CD4-positive, alpha-beta T cell treated with Interleukin-4 for 1 hour (primary cell): ENCODE measurements at places on chromosomes 12 and 14.

GRCh38 chr12:28248555-28249145 lies 58.4 kb downstream of the CCDC91 start:
- no peak for DNase-seq

- no peak for DNase-seq
Observed at GRCh38 chr12:2268471-2269286, 215.9 kb downstream of the CACNA1C start.

DNA sequence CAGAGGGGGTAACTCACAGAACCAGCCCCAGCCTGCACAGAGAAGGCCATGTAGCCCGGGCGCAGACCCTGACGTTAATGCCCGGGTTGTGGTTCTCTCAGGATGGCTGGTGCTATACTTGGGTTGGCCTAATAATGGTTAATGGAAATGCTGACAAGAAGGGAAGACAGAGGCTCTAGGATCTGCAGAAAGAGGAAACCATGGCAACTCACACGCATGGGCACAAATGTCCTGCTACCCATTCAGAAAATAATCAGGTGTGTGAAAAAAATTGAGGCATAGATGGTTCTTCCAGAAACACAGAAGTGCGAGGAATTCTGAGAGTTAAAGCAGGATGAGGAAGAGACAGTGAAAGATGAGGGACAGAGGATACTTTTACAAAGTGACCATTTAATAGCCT lies 33.8 kb downstream of the APPL2 start:
- no peak for DNase-seq

DNA sequence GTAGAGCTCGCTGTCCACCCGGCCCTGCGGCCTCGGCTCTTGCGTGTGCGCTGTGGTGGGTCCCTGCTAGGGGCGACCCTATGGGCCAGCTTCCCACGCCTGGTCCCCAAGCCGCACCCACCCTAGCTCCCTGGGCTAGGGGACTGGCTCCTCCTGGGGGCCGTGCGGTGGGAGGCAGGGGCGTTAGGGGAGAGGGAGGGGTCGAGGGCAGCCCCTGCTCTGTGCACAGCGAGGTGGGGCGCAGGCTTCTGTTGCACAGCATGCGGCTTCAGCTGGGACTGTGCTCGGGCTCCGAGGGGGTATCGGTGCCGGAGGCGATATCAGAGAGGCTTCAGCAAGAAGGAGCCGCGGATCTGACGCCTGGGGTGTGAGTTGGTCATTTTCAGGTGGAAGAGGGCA lies 86.1 kb downstream of the ALG10 start:
- no peak for DNase-seq

GRCh38 chr12:77924703-77925102 lies 94.0 kb downstream of the NAV3 start:
- DNase-seq: no peak

GRCh38 chr14:25430808-25431207 lies 380.9 kb upstream of the STXBP6 start:
- no peak for DNase-seq

DNA sequence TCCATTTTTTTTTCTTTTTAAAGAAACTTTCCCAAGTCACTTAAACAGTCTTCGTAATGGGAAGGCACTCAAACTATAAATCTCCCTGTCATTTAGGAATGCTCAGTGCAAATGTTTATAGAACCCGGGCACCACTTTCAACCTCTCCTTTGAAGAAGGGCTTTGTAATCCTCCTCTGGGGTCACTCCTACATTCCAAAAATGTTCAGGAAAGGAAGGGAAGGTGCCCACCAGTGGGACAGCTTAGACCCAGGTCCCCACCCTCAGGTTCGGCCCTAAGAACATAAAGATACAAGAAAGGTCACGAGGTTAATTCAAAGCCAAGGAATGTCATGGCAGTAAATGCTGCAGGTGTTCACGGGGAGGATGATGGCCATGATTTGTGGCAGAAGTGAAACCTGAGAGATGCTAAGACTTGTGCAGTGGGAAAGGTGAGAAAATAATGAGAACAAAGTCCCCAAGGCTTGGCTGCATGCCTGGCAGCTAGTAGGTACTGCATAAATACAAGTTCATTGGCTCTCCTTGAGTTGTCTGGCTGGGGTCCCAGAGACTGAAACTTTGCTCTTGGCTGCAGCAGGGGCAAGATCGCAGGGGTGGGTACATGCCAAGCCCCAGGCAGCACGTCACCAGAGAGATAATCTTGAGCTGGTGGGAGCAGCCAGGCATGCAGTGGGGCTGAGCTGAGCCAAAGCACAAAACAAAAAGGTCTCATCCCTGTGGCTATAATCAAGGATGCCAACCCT lies 21.1 kb downstream of the KRT18 start:
- no peak for DNase-seq

DNA sequence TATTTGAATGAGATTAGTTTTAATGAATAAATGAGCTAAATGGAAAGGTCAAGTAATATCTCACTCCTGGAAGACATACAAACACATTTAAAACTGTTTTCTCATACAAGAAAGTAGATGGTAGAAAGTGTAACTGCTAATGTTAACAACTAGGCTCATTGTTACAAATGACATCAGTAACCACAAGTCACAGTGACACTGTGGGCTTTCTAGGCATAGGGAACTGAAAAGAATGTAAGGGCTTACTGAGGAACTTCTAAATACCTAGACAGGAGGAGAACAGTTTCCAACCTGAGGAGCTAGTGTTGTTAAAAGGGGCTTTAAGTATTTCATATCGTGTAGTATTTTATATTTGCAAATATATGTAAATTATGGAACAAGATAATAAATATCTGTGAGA lies 17.5 kb upstream of the ERGIC2 start:
- no peak for DNase-seq

DNA sequence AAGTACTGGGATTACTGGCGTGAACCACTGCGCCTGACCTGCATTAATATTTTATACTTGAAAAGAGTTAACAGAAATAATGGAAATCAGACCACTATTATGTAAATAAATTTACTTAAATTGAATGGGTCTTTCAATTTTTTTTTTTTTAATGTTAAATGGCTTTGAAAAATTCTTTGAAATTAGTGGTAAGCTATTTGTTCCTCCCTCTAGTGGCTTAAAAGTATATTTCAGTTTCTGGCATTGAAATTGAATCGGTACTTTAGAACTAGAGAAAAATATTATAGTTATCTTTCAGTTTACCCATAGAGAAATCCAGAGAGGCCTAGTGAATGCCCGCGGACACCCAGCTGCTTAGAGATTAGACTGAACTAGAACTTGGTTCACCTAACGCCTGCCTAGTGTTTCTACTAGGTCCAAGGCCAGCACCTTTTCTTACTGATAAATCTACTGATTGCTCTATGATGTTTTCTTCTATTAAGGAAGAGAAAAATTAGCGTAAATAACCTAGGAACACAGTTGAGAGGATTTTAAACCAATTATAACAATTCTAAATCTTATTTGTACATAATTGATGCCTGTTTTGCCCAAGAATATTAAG lies 106.5 kb downstream of the EML1 start:
- DNase-seq: no peak

GRCh38 chr14:60508707-60509437 lies at the start of gene SIX6:
TSS of gene SIX6 (plus strand) at chr14:60509146. CDS start at chr14:60509399, 253 bp downstream.
- no peak for DNase-seq

DNA sequence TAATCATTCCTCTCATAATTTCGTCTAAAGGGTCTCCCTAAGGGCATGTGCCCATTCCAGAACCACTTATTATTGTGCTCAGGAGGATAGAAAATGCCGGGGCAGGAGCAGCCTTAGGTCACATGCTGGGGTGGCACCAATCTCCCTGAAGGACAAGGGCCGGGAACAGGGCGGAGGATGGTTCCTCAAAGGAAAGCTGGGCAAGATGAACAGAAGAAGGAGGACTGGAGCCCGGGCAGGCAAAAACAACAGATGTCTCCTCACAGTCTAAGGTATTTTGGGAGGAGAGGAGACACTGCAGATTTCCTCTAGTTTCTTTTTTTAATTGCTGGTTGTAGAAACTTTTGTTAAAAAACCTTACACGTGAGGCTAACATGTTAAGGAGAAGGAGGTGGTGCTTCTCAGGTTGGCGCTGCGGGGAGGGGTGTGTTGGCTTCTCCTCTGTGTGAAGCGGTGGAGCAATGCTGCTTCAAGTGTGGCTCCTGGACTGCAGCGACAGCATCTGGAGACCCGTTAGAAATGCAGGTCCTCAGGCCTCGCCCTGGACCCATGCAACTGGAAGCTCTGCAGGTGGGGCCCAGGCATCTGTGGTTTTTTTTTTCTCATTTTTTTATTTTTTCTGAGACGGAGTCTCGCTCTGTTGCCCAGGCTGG lies 164.8 kb downstream of the AACS start:
- DNase-seq: no peak

GRCh38 chr12:105576261-105576660 lies 245.8 kb downstream of the C12orf75 start:
- no peak for DNase-seq

- no peak for DNase-seq
Observed at GRCh38 chr14:92924247-92924646, 1.3 kb downstream of the CHGA start.

GRCh38 chr12:25615119-25615518 lies 62.0 kb upstream of the LMNTD1 start:
- no peak for DNase-seq

- no peak for DNase-seq
Observed at GRCh38 chr12:62472472-62472871, 5.8 kb downstream of the MON2 start.

DNA sequence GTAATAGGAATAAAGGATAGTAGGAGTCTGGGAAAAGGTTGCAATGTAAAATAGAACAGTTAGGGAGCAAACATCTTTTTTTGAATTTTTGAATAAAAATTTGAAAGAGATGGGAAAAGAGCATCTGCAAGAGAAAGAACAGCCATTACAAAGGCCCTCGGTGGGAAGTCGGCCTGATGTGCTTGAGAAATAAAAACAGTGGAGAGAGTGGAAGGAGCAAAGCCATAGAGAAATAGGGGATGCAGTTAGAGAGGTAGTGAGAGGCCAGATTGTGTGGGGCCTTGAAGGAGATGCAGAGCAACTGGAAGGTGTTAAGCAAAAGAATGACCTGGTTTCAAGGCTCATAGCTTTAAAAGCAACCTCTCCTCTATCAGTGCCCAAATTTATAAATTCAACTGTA lies 409.8 kb downstream of the RERGL start:
- no peak for DNase-seq

DNA sequence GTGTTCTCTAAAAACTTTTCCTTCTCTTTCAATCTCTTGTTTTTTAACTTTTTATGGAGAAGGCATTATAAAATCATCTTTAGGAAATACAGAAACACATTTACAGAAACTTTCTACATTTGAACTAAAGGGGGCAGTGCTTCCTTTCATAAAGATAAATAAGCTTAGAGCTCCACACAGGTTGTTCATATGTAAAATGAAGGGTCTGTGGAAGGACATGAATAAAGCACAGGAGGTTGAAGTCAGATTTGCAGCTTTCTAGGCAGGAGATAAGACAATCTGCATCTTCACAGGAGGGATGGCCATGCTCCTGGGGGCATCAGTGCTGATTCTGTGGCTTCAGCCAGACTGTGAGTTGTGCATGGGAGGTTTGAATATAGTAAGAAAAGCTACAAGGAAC lies 426.0 kb downstream of the DAD1 start:
- DNase-seq: no peak

GRCh38 chr12:105998561-105998960 lies 140.2 kb downstream of the NUAK1 start:
- DNase-seq: no peak

- no peak for DNase-seq
Observed at GRCh38 chr14:23645812-23646647, 9.9 kb downstream of the DHRS2 start.

DNA sequence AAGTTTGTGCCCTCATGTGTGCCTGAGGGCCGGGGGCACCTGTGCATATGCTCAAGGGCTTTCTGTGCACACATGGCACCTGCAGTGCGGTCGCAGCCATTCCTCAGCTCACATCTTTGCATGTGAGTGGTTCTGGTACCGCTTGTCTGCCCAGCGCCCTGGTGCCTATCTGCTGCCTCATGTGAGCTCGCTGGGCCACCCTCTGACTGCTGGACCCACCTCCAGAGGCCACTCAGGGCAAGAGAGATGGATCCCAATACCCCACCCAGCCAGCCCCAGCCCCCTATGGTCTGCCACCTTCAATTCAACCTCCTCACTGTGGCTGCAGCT lies 5.4 kb upstream of the AMN start:
- DNase-seq: peak; percentile 41

- DNase-seq: no peak
Observed at GRCh38 chr14:77989441-77989991, 180.7 kb upstream of the NRXN3 start.

DNA sequence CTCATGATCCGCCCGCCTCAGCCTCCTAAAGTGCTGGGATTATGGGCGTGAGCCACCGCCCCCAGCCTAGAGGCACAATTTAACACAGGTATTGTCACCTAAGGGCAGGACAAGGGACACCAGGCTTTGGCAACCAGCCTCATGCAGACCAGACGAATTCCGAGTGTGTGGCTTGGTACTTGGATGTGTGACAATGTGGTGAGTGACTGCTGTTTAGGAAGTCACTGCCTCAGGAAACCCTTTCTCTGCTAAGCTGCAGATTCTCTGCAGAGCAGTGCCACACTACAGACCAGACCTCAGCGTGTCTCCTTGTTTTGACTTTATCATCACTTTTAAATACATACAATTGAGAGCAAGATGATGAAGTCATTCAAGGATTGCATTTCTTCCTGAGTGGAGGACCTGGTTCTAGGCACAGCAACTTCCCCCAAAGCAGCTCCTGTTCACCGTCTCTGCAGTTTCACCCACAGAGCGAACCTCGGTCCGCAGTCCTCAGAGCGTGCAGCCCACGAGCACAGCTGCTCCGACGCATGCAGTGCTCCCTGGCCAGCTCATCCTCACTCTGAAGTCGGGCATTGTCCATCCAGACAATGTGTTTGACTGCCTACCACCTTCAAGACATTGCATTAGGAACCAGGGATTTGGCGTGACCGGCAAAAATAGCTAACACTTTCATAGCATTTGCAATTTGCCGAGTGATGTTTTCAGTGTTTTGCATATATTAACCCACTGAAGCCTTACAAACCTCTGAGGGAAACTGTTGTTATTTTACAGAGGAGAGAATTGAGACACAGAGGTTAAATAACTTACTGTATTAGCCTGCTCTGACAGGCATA lies 235.2 kb downstream of the CHST11 start:
- DNase-seq: no peak

GRCh38 chr14:66022526-66022925 lies 463.6 kb upstream of the CCDC196 start:
- DNase-seq: no peak

DNA sequence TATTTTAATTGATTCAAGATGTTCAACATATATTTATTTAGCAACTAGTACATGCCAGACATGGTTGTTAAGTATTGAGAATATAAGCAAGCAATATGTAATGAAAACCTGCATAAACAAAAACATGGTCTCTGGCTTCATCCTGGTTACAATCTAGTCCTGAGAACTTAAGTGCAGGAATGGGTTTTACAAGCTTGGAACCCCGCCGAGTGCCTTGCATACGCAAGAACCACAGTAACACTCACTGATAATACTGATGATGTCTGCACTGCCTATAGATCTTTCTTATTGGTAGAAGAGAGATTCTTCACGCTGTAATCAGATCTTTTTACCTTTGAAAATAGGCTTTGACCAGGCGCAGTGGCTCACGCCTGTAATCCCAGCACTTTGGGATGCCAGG lies 22.9 kb upstream of the CALM1 start:
- no peak for DNase-seq

- DNase-seq: no peak
Observed at GRCh38 chr12:107533218-107533617, 152.4 kb upstream of the PWP1 start.

- no peak for DNase-seq
Observed at GRCh38 chr14:38389681-38390080, 133.8 kb upstream of the CLEC14A start.

GRCh38 chr12:53965281-53966084 lies 7.4 kb upstream of the HOXC11 start:
- DNase-seq: no peak
